Retinal pigment epithelial cell (primary cell): ENCODE measurements at places on chromosomes 7 and 10.

DNA sequence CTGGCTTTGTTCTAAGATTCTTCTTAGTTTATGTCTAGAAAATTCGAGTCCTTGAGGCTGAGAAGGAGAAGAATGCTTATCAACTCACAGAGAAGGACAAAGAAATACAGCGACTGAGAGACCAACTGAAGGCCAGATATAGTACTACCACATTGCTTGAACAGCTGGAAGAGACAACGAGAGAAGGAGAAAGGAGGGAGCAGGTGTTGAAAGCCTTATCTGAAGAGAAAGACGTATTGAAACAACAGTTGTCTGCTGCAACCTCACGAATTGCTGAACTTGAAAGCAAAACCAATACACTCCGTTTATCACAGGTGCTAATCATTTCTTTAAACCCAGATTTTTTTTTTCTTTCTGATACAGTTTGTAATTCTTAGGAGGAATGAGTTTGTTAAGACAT is 6.7 kb downstream of the CEP55 start:
- no peak for DNase-seq

DNA sequence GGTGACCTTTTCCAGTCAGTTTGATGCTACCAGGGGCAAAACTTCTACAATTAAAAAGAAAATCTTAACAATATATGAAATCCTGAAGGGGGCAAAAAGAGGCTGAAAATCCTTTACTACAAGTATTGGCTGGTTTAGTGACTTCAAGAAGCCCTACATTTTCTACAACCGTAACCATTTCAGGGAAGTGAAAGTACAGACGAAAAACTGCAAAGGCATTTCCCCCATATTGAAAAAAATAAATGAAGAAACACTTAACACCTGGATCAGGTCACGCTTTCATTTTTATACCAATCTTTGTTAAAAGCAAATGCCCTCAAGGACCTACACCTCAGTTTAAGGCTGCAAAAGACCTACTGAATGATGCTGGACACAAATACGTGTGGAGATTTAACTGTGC is 38.6 kb downstream of the IL6 start:
- no peak for DNase-seq

DNA sequence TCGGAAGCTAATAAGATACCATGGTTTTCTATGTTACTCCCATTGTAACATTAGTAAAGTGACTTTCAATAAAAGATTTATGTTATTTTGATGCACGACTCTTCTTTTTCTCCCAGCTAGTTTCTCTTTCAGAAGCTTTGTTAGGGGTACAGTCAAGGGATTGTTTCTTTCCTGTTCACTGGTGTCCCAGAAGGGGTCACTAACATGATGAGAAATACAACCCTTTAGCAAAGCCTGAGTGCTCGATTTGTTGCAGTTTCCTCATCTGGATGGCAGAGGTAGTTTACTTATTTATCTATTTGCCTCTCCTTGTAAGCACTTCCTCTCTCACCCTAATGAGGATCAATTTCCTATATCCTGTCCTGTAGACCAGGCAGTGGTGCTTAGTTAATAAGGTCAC is 17.0 kb downstream of the SRI start:
- no peak for DNase-seq

DNA sequence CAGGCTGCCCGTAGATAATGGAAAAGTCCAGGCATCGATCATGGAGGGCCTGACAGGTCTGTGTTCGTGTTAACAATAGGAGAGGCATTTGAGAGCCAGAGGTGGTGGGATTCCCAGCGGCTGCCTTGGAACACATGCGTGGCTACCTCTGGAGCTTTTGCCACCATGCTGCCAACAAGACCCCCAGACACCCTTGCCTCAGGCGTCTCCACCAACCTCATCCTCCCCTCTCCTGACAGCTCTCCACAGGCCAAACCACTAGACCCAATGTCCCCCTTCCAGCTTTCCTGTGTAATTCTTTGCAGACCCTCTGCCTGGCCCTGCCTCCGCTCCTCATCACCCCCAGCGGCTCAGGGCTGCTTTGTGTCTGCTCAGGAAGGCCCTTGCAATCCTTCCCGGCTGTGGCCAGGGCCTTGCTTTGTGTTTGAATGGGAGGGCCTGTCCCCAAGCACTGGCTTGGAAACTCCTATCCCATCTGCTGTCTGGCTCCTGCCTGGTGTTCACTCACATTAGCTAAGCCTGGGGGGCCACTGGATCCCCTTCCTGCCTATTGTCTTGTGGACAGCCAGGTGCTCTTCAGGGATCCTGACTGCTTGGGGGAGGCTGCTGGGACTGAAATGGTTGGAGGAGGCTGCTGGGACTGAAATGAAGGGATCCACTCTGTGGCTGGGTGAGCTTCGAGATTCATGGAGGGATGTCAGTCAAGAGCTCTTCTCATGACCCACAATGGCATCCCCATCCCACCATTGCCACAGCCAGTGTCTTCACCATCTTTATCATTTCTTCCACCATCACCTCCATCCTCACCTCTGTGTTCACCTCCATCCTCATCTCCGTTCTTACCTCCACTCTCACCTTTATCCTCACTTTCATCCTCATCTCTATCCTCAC is 60.8 kb upstream of the ELN start:
- DNase-seq = no peak
